ENCODE measurements at places on chromosomes 7 and 10.

DNA sequence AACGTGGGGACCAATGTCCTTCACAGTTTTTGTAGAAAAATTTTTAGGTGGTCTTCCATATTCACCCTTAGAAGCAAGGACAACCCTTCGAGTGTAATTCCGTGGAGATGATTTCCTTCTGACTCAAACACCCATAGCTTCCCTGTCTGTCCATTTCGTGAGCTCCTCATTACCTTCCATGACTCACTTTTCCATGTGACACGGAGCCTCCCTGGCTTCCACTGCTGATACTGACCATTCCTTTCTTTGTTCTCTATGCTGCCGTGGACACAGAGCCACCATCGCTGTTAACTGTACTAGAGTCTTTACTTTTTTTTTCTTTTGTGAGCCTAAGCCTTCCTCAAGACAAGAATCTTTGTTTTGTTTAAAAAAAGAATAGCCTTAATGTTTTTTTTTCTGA, 12.5 kb upstream of the ARMS2 start:
- no peak for DNase-seq

GRCh38 chr10:25063644-25064043, 47.2 kb downstream of the THNSL1 start:
- DNase-seq = no peak

DNA sequence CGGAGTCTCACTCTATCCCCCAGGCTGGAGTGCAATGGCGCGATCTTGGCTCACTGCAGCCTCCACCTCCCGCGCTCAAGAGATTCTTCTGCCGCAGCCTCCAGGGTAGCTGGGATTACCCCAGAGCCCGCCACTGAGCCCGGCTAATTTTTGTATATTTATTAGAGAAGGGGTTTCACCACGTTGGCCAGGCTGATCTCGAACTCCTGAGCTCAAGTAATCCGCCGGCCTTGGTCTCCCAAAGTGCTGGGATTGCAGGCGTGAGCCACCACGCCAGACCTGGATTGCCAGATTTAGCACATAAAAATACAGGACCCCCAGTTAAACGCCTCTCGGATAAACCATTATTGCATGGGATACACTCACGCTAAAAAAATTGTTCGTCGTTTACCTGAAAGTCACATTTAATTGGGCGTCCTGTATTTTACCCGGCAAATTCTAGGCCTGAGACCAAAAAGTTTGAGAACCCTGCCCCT, 375 bp upstream of the GATAD1 start:
- DNase-seq = peak; percentile 88

DNA sequence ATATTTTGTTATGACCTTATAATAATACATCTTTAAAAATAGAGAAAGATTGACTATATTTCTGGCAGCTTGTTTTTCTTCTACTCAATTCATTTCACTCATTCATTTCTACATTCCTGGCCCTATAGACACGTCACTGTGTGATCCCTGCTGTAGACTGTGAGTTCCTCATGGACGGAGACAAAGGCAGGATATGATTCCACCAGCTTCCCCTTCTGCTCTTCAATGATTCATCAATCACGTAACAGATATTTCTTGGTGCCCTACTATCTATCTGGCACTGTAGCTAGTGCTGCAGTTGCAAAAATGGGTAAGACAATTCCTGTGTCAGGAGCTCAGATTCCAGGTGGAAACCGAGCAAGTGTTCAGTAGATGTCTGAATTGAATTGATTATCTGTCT, 415.0 kb downstream of the SFMBT2 start:
- DNase-seq = no peak

DNA sequence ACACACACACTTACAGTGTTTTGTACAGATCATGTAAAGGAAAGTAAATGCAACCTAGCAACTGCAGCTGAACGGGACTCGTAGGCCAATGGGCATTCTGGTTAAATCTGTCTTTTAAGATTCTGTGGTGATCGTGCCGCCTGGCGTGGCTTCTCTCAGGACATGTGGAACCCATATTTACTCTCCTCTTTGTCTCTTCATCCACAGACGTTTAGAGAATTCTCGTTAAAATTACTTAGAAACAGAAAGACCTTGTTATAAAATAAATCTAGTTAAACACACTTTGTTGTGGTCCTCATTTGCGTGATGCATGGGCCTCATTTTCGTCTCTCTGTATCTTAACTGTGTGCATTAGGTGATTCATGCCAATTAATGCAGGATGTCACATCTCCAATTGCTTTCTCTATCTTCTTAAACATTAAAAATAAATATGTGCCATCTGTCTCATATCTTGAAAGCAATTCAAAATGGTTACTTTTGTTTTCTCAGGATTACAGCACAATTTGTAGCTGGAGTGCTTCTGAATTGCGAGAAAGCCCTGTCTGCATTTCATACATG, 11.5 kb downstream of the KLF6 start:
- DNase-seq = no peak

GRCh38 chr10:113047605-113047962, 97.5 kb downstream of the TCF7L2 start:
- DNase-seq = no peak

DNA sequence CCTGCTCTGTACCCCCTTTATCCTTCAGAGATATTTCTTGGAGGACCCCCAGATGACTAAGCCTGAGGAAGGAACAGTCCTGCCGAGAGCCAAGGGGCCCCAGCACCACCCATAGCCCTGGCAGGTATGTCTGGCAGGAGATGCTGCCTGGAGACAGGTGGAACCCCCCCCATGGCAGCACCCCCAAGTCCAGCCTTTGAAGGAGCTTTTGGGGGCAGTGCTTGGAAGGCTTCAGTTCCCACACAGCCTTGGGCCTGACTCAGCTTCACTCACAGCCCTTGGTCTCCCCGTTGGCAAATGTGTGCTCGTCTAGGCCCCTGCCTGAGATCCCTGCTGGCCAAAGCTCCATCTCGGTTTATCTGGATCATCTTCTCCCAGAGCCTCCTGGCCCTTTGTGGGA, 23.0 kb upstream of the PCBD1 start:
- DNase-seq = no peak

- peak; percentile 33 for DNase-seq
These were observed 10.4 kb upstream of the PRKG1 start for GRCh38 chr10:51063659-51064535.

- DNase-seq = no peak
These were observed 7.4 kb upstream of the PFKFB3 start for GRCh38 chr10:6195376-6195775.
